ENCODE measurements at places on chromosomes 3 and 15.

DNA sequence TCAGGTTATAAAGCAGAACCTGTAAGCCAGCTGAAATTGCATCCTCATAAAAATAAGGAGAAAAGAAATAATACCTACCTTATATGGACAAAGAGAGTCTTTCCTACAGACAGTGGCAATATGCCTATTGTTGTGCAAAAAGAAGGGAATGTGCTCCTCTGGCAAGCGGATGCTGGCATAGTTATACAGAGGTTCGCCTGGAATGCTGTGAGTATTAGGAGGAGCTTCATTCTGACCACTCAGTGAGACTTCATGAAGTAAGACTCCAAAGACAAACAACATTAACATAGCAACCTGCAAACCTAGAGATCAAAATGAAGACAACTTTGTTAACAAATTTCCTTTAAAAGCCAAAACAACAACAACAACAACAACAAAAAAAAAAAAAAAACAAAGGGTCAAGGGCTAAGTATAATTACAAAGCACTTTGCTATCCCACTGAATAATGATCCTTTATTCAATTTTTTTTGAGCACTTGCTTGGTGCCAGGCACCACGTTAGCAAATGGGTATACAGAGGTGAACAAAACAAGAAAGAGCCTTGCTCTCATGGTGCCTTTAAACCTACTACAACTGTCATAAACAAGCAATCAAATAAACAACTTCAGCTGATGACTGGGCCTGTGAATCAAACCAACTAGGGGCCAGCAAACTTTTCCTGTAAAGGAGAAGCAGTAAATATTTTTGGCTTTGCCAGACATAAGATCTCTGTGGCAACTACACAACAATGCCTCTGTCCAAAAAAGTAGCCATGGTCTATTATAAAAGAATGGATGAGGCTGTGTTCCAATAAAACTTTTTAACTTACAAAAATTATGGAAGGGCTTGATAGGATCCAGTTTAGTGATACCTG is 3.7 kb downstream of the EOGT start:
- peak; percentile 26 for DNase-seq

DNA sequence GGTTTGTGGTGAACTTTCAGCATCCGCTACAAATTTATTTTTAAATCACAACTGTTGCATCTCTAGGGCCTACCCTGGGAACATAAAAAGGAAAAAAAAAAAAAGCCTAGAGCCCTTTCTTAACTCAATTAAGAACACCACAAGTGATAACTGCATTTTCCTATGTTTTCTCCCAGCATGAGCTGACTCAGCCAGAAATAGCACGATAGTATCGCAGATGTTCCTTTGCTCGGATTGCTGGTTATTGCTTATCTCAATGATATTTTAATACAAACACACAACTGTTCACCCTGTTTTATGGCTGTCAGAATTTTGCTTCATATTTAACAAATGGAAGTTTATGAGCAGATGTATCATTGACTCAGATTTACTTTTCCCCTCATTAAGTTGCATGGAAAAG is 251.8 kb upstream of the SUCLG2 start:
- DNase-seq, result no peak

- DNase-seq, result no peak
Measured at GRCh38 chr15:81914734-81915256, 131.0 kb downstream of the MEX3B start.

GRCh38 chr3:175149675-175150074 is 290.5 kb downstream of the NAALADL2 start:
- DNase-seq, result no peak

DNA sequence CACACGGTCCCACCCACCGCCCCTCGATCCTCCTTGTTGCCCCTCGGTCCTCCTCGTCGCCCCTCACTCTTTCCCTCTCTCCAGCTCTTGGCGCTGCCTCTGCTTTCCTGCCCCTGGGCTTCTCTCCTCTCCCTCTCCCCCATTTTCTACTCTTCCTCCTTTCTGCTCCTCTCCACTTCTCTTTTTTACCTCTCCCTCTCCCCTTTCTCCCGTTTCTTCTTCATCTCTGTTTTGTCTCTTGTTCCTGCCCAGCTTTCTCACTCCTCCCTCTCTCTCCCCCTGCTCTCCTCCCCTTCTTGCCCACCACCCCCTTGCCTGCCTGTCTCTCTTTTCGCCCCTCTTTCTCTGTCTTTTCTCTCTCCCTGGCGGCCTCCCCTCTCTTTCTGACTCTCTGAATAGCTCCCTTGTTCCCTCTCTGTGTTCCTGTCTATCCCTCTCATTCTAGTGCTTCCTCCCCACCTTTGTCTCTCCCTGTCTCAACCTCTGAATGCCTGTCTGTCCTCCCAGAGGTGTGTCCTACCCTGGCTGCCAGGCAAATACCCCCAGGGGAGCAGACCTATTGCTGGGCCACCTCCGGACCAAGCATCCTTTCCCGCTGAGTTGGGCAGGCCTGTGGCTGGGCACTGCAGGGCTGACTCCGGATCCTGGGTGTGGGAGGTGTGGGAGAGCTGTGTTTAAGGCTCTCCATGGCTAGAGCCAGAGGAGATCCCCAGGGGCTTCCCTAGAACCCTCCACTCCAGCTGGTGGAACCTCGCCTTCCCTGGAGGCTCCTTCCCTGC is 41.0 kb downstream of the EPHB3 start:
- DNase-seq, result no peak

- peak; percentile 64 for DNase-seq
Measured at GRCh38 chr3:186825294-186825821, 17.2 kb upstream of the ADIPOQ start.

DNA sequence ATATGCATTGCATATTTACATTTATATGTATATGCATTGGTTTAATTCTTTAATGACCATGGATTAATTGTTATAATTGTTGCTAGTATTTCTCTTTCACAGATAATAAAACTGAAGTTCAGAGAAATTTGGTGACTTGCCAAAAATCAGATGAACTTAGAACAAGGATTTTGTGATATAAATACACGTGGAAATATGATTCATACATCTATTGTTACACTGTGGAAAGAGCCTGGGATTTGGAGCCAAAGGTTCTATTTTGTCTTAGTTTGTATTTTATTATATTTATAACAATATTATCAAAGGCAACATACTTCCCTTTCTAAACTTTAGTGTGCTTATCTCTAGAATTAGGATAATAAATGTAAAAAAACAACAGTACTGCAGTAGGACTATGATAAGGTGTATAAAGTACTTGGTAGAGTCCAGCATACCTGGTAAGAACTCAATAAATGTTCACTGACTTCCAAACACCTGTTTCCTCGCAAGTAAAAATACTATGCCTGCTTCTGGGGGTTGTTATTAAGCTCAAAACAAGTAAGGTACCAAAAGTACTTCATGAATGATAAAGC is 342.9 kb downstream of the THSD4 start:
- no peak for DNase-seq

- no peak for DNase-seq
Measured at GRCh38 chr15:69559440-69560190, 107.0 kb downstream of the RPLP1 start.

DNA sequence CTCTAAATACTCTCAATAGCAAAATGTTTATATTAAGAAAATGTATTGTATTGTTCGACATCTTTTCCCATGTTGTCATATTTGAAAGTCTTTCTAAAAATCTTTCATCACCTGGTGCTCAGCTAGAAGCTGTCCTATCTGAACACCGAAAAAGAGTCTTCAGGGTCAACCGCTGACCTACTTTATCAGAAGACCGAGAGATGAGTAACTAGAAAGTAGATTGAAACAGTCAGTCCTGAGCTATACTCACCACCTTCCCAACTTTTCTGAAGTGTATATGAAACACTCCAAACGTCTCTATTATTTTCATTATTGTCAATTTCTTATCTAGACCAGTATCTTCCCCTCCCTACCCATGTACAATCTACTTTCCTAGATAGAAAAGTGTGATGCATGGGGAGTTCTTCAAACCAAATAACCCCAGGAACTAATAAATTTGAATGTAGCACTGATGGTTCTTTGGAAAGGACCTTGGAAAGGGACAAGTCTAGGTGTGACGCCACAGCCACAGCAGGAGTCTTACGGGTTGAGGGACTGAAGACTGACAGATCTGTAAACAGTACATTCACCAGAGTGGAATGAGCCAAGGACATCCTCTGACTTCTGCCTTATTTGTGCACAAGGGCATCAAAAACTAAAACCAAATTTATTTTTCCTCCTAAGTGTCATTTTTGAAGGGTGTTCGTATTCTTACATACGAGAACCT is 58.6 kb downstream of the TMOD3 start:
- DNase-seq, result no peak

- DNase-seq, result peak; percentile 66
Measured at GRCh38 chr15:92683511-92683834, 27.9 kb upstream of the FAM174B start.

GRCh38 chr3:142858043-142858442 is 30.8 kb downstream of the PCOLCE2 start:
- no peak for DNase-seq

- DNase-seq, result no peak
Measured at GRCh38 chr3:5013021-5013906, 34.0 kb downstream of the BHLHE40 start.

GRCh38 chr3:140500473-140500872 is 177.4 kb upstream of the TRIM42 start:
- DNase-seq, result no peak

GRCh38 chr3:170869645-170870593 is at the start of gene RPL22L1:
Gene RPL22L1, minus strand, starts transcription at chr3:170870195. Its CDS starts 28 bp downstream, at chr3:170870167.
- DNase-seq, result peak; percentile 91

GRCh38 chr15:81211376-81211775 is 14.7 kb downstream of the IL16 start:
- DNase-seq, result no peak

DNA sequence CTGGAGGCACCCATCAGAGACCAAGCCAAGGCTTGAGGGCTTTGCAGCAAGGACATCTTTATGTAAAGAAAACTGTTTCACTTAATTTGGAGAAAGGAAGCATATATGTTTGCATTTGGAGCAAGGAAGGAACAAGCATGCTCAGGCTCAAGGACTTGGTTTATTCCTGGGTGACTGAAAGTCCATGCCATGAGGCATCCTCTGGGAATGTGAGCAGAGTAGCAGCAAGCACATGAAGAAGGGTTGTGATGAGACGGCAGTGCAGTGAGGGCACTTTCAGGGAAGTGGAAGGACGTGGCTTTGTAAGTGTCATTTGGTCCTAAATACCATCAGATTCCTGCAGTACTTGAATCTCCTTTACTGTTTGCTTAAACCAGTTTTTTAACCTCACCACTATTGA is 26.8 kb downstream of the POLG start:
- DNase-seq, result no peak

GRCh38 chr15:91541286-91541685 is 312.2 kb upstream of the SLCO3A1 start:
- no peak for DNase-seq

- DNase-seq, result no peak
Measured at GRCh38 chr3:177447938-177448337, 250.7 kb upstream of the TBL1XR1 start.

- no peak for DNase-seq
Measured at GRCh38 chr3:30418443-30418842, 188.0 kb upstream of the TGFBR2 start.

DNA sequence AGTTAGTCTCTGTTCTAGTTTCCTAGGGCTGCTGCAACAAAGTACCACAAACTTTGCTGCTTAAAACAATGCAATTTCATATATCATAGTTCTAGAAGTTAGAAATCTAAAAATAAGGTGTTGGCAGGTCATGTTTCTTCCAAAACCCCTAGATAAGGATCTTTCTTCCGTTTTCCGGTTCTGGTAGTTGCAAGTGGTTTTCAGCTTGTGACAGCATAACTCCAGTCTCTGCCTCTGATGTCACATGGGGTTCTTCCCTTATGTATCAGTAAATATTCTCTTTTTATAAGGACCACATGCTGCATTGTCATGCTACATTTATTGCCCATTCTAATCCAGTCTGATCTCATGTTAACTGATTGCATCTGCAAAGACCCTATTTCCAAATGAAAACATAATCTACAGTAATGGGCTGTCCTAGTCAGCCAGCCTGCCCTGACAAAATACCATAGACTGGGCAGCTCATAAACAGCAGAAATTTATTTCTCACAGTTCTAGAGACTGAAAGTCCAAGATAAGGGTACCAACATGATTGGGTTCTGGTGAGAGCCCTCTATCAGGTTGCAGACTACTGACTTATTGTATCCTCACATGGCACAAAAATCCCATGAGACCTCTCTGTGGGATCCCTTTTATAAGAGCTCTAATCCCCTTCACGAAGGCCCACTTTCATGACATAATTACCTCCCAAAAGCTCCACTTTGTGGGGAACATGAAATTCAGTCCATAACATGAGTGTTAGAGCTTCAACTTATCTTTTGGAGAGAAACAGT is 642.0 kb upstream of the NAALADL2 start:
- DNase-seq, result no peak

DNA sequence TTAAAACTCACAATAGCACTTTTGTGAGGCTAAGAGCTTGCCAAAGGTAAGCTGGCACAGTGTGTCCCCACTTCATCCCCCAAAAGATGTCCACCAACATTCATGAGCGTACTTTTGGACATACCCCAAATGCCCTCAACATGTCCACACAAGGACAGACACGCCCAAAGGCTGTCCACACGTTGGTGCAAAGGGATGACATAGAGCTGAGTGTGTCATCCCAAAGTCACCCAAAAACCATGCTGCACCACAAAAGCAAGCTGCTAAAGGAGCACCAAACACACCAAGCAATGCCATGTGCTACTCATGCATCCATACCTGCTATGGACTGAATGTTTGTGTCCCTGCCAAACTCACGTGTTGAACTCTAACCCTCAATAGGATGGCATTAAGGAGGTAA is 57.9 kb downstream of the KLF13 start:
- no peak for DNase-seq

DNA sequence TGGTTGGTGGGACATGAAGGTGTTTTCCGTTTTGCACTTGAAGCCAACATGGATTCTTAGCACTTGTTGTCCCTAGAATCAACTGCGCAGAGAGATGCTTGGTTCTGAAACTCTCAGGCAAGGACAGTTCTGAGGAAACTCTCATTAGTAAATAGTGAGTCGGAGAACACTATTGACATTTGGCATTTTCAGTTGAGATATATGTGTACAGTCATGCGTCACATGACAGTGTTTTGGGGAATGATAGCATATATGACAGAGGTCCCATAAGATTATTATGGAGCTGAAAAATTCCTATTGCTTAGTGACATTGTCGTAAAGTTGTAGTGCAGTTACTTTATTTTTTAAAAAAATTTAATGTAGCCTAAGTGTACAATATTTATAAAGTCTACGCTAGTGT is 5.8 kb downstream of the APBA2 start:
- DNase-seq, result no peak

- no peak for DNase-seq
Measured at GRCh38 chr15:62765916-62766315, 276.6 kb upstream of the TPM1 start.

GRCh38 chr3:147415286-147415685 is 6.1 kb downstream of the ZIC1 start:
- peak; percentile 20 for DNase-seq

Data from WTC11 (cell line).